ENCODE measurements at places on chromosomes 6 and 20.

DNA sequence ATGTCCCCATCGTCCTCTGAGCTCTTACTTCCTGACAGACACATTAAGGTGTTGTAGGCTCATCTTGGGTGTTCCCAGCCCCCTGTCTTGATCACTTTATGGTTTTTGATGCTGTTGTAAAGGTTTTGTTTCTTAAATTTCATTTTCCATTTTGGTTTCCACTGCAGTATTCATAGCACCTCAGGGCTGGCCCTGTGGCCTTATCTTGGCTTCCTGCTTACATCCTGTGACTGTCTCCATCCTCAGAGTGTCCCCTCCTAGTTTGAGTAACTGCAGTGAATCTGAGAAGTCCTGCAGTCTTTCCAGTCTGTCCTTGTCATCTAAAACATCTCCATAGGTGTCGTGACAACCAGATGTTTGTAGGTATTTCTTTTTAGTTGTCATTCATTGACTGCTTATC, 50.9 kb downstream of the JARID2 start:
- DNase-seq = peak; percentile 61

- no peak for DNase-seq
Observed at GRCh38 chr20:34748709-34749108, 44.6 kb downstream of the TP53INP2 start.

GRCh38 chr6:85551264-85551663, 42.4 kb downstream of the SNX14 start:
- peak; percentile 35 for DNase-seq

DNA sequence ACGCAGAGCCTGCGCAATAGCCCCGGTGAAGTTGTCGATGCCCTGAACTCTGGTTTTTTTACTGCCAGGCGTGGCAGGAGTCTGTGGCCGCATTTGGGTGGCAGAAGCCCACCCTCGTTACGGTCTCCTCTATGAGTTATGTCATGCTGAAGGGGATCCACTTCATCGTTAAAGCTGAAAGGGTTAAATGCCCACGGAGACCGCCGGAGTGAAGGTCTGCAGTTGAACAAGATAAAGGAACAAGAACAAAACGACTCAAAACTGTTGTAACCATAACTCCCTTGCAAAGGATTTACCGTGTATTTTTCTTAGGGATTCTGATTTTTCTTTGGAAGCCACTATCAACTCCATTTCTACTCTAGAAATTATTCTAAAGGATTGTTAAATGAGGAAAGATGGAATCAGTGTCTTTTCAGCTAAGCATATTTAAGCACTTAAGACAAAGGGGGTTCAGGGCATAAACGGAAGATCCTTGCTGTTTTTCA, 501 bp upstream of the ELOVL5 start:
- DNase-seq = no peak

DNA sequence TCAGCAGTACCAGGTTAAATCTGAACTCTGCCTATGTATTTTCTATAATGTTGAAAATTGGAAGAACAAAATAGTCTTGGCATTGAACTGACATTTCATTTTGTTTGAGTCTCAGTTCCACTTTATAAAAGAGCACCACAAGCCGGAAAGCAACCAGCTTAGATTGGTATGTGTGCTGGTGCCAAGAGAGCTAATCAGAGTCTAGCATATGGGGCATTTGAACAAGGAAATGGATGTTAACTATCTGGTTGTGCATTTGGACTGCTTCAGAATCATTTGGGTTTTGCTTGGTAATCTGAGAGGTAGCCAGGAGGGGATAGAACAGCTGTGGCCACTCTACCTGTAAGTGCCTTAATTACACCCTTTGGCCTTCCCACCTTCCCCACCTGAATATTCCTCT, 184.8 kb downstream of the GRIK2 start:
- no peak for DNase-seq

GRCh38 chr6:80922916-80923455, 816.5 kb downstream of the BCKDHB start:
- DNase-seq = no peak

DNA sequence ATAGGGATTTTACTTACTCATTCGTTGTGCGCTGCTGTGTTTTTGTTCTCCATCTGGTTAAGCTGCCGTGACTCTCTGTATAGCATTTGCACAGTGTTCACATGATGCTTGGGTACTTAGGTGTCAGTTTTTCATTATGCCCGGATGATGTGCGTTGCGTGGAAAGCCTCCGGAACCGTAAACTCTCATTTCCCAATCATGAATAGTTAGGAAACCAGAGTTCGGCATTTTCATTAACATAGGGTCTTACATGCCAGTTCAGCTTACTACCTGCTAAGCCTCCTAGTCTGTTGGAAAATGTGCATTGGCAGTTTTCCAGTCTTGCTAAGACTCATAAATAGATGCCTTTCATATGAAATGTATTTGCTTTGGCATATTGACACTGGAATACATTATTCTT, 483.4 kb upstream of the FLRT3 start:
- DNase-seq = no peak

- DNase-seq = no peak
Observed at GRCh38 chr6:105592329-105592728, 189.4 kb upstream of the PREP start.

DNA sequence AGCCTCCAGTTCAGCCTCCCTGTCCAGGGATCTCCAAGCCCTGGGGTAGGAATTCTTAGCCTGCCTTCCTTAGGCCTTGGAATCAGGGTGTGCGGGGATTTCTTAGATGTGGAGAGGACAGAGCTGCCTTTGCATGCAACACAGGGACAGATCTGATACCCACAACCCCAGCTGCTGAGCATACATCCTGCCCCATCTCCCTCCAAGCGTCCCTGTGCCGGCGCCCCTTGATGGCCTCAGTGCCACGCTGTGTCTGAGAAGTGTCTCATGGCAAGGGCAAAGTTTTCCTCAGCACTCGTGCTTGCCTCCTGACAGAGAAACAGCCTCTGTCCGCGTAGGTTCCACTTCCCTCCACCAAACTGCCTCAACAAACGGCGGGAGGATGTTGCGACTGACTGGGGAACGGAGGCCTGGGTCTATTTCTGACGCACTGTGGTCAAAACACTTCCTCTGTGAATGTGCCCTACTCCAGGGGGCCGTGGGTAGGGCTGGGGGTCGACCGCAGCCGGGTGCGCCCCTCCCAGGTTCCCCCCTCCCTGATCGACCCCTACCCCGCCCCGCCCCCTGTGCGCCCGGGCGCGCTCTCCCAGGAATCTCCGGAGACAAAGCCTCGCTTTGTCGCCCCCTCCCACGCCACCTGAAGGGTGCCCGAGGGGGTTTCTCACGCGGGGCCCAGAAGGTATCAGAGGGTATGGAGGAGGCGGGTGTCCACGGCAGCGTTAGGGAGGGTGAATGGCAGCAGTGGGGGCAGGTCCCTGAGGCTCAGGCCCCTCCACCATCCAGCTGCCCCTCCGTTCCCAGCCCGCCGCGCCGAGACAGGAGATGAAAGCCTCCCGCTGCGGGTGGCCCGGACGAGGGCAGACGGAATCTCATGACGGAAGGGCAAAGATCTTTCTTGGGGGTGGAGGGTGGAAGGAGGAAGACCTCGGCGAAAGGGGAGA, 806 bp downstream of the MICAL1 start:
- DNase-seq = peak; percentile 35

DNA sequence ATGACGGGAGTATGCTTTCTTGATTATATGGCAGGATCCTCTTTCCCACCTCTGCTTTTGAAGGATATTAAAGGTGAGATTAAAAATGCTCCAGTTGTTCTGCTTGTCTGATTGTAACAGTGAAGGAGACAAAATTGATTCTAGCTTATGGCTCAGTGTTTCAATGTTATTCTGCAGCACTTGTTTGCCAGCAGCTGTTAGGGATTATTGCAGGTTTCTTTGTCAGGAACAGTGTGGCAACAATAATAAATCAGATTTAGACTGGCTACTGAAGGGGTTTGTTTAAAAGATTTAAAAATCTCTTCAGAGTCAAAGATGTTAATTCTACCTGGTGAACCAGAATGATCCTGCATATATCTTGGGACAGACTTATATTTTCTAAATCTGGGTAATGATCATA, 126.9 kb downstream of the LAMA2 start:
- DNase-seq = no peak

DNA sequence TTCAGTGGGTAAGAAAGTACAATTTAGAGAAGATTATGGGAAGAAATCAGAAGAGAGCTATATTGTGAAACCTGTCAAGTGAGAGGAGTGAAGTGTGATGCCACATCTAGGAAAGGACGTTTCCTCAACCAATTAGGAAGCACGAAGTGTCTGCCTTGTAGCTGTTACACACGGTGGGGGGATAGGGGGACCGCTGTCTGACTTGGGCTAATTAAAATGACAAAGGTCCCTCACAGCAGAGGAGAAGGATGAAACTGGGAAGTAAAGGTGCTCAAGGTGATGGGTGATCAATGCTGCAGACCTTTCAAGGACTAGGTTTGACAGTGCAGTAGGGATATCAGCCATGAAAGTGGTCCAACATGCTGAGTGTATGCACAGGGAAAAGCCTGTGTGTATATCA, 181.1 kb upstream of the PRSS16 start:
- no peak for DNase-seq

- DNase-seq = peak; percentile 62
Observed at GRCh38 chr6:13538084-13538483, 36.3 kb upstream of the SIRT5 start.

DNA sequence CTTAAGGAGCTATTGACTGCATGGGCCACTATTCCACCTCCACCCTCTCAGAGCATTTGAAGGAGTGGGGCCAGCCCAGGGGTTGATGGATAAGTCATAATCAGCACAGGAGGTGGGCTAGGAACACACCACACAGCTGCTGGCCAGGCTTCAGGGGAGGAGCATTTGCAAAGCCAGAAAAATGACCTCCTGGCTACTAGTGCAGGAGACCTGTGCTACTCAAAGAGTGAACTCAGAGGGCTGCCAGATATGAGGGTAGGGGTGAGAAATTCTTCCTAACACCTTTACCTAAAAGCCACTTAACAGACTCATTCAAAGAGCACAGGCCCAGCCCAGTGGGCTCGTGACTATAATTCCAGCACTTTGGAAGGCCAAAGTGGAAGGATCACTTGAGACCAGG, 210.8 kb downstream of the TBXT start:
- DNase-seq = no peak

GRCh38 chr20:6051505-6051904, 2.4 kb downstream of the LRRN4 start:
- no peak for DNase-seq

DNA sequence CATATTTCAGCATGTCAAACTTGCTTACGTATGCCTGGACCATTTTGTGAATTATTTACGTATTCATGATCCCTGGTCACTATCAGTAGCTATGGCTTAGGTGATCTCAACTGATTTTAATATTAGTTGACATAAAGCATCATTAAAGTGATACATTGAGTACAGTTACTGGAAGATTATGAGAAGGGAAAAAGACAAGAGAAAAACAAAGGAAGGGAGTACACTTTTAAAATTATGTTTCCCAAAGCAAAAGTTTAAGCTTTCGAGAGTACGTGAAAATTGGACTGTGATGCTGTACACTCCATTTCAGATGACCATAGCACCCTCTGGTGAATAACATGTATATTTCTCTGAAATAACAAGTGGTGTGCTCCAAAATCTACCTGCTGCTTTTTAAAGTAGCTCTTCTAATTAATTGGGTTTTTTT, 215.0 kb upstream of the HSF2 start:
- no peak for DNase-seq

DNA sequence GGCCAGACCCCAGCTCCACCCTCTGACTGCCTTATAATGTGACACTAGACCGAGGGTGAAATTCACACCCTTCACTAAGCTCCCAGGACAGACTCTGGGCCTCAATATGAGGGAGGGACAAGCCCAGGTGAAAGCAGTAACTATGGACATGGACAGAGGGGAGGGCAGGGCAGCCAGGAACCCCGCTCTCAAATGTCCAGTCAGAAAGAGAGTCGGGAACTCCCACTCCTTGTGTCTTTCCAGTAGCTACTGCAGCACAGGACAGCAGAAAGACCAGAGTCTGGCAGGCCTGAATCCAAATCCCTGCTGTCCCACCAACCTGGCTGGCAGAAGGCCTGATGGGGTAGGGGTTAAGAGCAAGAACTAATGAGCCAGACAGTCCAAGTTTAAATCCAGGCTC, 6.4 kb downstream of the C20orf96 start:
- no peak for DNase-seq

GRCh38 chr20:59064214-59064722, 21.7 kb upstream of the PRELID3B start:
- DNase-seq = no peak

- DNase-seq = no peak
Observed at GRCh38 chr6:147061252-147061651, 143.0 kb upstream of the STXBP5 start.

DNA sequence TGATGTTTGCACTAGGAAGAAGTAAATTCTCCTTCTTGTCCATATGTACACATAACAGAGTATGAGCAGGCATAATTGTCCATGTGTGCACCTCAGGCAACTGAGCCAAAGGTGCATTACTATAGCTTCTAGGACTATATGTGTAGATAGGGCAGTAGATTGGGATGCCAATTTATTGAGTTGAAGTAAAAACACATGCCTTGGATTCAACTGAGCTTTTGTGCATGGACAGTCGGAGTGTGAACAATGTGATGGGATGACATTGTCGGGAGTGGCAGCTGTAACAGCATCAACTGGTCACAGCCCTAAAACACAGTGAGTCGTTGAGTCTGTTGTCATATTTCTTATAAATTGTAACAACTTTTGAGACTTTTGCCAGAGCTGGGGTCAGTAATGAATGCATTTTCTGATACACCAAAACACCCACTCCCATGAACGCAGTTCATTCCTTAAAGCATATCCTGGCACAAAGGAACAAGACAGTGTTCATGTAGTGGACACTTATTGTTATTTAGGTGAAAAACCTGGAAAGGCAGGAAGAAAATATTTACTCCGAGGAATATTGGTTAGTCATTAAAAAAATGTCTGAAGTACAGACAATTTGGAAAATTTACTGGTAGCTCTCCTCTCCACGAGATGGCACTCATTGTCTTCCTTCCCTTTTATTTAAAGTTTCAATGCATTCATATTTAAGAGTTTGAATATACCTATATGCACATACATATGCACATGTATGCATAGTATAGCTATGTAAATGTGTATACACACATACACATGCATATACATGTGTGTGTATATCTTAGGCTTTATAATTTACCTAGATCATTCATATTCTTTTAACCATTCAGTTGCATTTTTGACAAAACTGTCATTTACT, 302.0 kb upstream of the STXBP5 start:
- peak; percentile 33 for DNase-seq

GRCh38 chr20:59933849-59934585, 580 bp upstream of the SYCP2 start:
- DNase-seq = peak; percentile 76

GRCh38 chr6:132388291-132388690, 13.0 kb downstream of the MOXD1 start:
- no peak for DNase-seq

DNA sequence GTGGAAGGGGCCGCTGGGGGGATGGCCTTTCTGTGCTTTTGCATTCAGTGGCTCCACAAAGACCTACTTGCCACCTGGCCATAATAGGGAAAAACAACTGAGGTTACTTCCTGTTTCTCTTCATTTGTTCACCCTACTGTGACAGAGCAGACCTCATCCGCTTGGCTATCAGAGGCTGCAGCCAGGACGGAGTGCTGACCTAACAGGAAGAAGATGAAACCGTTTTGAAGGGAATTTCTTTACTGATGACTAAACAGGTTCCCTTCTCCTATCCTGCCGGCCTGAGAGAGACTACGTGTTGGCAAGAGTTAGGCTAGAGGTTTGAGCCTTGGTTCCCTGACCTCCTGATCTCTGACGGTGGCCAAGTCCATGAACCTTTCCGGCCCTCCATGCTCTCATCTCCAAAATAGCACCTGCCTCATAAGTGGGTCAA, 21.3 kb downstream of the PRR18 start:
- DNase-seq = no peak
